ENCODE measurements at places on chromosomes 7 and 10.

DNA sequence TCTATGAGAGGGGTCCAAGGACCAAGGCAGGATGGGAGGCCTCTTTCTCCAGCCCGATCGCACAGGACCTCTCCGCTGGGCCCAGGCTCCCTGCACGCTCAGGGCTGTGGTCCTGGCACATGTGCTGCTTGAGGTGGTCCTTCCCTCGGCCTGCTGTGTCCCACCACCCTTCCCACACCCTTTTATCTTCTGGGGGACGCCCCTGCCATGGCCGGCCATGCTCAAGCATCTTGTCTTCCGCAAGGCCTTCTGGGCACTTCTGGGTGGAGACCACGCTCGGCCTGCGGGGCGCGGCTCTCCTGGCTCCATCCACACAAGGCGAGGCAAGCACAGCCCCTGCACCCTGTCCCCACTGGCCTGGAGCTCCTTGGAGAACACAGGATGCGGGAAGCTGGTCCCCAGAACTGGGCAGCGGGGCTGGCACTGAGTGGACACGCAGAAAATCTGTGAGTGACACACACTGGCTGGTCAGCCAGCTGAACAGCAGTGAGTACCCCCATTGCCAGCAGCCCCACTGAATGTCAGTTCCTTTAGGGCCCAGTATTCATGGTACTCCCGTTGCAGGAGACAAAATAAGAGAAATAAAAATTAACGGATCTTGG lies 115.9 kb downstream of the TCERG1L start:
- no peak for DNase-seq

- DNase-seq, result no peak
Observed at GRCh38 chr7:134742688-134743350, 36.6 kb upstream of the CALD1 start.

DNA sequence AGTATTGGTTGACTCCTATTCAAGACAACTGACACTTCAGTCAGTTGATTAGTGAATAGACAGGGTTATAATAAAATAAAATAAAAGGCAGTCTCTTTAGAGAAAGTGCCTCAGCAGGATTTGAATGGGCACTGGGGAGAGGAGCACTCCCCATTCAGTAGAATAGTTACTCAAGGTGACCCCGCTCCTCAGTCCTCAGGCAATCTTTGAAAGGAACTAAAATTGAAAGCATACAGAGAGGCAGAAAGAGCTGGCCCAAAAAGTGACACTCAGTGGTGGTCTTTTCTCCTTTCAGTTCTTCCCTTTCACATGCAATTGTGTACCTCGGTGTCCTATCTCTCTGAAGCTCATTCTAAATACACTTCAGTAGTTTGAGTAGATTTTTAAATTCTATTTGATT lies 47.4 kb upstream of the MACC1 start:
- no peak for DNase-seq

DNA sequence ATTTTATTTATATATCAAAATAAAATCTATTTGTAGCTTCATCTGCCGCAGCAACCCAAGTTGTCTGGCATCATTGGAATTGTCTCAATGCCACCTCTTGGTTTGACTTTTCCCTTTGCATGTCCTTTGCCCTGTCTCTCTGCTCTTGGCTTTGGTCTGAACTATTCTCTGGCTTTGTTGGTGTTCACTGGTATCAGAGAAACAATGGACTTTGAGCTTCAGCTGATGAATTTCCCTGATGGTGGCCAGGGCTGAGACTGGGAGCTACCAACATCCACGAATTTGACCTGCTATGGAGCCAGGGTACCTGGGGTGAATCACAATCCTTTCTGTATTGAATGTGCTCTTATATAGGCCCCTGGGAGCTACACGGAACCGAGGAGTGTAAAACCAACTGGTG lies 311.7 kb upstream of the KIAA1217 start:
- DNase-seq, result no peak

DNA sequence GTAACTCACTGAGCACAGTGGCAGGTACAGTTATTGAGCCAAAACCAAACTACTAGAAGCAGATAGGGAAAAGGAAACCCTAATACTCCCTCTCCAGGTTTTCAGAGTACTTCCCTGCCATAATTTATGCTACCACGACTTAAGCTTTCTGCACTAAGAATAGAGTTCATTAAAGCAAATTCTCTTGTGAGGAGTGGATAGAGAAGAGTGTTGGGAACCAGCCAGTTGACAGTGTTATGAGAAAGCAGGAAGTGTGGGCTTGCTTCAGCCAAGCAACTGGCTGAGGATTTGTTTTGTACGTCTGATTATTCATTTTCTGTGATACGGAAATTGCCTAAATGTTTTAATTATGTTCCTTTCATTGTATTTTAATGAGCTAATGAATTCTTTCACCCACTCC lies 280.5 kb downstream of the KIF20B start:
- no peak for DNase-seq

DNA sequence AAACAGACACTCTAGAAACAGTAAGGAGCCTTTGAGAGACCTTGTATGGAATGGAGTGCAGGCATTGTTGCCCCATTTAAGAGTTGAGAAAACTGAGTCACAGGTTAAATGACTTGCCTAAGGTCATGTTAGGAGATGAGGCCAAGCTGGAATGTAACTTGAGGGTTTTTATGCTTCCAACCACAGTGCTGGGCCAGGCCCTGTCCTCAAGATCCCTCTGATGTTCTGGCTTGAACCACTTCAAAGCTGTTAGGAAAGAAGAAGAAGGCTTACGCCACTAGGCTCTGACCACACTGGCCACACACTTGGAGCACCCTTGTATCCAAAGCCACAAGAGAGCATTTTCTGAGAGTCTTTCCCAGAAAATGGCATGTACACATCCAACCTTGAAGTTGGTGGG lies 42.7 kb downstream of the PLAU start:
- no peak for DNase-seq

DNA sequence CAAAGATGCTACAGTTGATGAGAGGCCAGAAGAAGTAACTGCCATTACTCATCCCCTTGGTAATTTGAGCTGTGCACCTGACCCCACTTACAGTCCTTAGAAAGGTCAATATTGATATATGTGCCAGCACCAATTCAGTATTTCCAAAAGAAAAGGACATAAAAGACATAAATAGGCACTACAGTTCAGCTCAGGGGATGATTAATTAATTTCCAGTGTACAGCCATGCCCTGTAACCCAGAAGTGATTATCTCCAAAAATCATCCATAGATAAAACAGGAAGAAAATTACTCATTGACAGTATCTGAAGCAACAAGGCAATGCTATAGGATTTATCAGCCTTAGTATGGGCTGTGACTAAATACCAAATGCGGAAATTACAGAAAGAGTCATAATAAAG lies 82.4 kb downstream of the PHYHIPL start:
- DNase-seq, result no peak

DNA sequence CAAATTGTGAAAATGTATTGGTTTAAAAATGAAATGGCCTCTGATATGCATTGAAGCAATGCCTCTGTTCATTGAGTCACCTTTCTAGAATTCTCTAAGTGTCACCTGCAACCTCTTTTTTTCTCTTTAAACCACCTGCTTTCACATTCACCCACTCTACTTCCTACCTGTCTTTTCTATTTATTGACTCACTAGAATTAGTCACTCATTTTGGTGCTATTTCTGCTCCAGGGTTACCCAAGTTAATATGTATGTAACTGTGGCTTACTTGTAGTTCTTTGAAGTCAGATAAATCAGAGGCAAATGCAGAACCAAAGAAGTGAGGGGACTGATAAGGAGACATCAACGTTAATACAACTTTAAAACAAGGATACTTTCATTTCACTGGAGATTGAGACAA lies 674.7 kb downstream of the CCSER2 start:
- DNase-seq, result no peak

Measured in NCI-H2081 treated with DMSO at 0.1 percent for 48 hours (cell line).